CD4-positive, alpha-beta T cell treated with Interleukin-15 for 4 hours (primary cell): ENCODE measurements at places on chromosomes 1 and 21.

DNA sequence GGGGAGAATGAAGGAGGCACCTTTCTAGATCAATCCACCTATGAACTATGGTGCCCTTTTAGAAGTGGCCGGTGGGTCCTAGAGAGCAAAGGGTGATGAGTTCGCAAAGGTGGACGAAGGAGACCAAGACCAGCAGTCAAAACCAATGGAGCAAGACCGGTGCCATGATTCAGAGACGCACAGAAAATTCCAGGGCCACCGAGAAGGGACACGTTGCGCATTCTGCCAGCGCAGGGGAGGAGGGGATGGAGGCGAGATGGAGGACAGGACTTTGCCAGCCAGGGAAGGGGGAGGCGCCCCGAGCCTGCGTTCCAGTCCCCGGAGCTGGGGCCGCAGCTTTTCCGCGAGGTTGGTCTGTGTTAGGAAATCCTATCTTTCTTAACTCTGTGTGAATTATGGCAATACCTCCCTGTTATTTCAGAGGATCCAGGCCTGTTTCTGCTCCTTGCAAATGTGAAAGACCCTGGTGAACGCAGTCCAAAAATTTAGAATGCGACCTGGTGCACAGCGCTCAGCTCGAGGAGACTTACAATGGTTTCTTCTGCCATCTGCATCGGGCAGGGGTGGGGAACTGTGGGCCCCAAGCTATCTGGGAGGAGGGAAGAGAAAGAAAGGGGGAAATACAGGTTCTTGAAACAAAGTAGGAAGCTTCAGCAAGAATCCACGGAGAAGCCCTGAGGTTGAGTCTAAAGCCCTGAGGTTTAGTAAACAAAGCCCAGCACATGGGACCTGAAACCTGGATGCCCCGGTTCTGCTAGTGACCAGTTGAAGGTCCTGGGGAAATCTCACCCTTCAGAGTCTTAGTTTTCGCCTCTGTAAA is 129.4 kb downstream of the MRPS6 start:
- no peak for DNase-seq

- DNase-seq = peak; percentile 39
Measured at GRCh38 chr1:203672346-203672745, 45.7 kb downstream of the ATP2B4 start.

DNA sequence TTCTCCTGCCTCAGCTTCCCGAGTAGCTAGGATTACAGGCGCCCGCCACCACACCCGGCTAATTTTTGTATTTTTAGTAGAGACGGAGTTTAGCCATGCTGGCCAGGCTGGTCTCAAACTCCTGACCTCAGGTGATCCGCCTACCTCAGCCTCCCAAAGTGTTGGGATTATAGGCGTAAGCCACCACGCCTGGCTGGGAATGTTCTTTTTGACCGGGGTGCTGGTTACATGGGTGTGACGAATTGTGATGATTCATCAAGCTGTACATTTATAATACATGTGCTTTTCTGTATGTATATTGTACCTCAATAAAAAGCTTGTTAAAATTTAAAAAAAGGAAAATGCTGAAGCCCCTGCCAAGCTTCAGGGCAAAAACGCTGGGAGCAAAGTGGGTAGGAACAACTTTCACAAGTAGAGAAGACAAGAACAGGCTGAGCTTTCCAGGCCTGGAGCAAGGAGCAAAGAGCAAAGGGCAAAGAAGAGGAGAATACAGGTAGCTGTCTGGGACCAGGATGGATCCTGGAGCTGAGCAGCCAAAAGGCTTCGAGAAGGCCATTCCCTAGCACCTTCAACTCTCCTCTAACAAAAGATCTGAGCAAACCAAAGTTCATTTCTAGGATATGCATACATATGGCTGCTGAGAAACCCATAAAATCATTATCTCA is 20.5 kb upstream of the YRDC start:
- DNase-seq = no peak

- DNase-seq = no peak
Measured at GRCh38 chr21:41130883-41131282, 37.1 kb upstream of the BACE2 start.

DNA sequence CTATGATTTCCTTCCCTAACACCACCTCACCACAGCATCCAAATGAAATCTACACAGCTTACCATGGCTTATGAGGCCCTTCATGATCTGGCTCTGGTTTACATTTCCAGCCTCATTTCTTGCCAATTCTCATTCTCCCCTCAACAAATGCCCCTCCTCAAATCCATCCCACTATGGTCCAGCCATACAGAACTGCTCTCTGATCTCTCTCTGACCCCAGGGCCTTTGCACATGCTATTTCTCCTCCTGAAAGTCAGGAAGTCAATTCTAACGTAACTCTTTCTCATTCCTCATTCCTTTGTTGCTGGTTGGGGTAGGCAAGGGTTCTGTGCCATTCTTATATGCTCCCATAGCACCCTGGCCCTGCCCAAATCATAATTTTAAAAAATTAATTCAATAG is 120.0 kb downstream of the LRIG2 start:
- DNase-seq = no peak

- peak; percentile 55 for DNase-seq
Measured at GRCh38 chr1:84724128-84724860, 34.0 kb upstream of the SSX2IP start.

- no peak for DNase-seq
Measured at GRCh38 chr1:223271085-223271781, 92.7 kb downstream of the SUSD4 start.

- DNase-seq = no peak
Measured at GRCh38 chr1:14715802-14716201, 117.3 kb downstream of the KAZN start.

GRCh38 chr1:246008363-246008831 is 498.7 kb downstream of the SMYD3 start:
- DNase-seq = no peak

- no peak for DNase-seq
Measured at GRCh38 chr1:230702934-230703678, 10.8 kb downstream of the AGT start.

- DNase-seq = no peak
Measured at GRCh38 chr1:26961826-26962225, 1.6 kb upstream of the KDF1 start.

DNA sequence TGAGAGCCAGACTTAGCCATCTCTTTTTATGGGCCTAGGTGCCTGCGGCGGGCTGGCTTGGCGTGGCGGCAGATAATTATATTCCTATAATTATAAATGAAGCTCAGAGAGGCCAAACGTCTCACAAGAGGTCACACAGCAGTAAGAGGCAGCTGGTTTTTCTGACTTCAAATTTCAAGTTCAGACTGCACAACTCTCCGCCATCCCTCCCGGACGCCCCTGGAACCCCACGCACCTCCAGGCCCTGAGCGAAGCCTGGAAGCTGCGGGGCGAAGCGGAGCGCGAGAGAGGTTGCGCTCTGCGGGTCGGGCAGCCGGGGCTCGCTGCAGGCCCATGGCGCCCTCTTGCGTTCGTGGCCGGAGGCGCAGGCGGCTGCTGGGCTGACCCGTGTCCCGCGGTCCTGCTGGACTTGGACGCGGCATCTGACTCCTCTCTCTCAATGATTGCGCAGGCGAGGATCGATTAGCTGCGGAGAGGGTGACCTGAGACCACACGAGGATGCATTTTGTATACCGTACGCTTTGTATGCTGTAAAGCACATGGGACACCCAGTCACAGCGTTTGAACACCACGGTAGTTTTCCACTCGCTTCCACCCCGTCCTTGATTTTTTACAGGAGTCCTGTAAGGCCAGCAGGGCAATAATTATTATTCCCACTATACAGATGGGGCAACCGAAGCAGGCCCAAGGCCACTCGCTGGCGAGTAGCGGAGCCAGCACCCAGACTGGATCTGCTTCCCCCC is 272.7 kb downstream of the FOXD2 start:
- DNase-seq = peak; percentile 56

DNA sequence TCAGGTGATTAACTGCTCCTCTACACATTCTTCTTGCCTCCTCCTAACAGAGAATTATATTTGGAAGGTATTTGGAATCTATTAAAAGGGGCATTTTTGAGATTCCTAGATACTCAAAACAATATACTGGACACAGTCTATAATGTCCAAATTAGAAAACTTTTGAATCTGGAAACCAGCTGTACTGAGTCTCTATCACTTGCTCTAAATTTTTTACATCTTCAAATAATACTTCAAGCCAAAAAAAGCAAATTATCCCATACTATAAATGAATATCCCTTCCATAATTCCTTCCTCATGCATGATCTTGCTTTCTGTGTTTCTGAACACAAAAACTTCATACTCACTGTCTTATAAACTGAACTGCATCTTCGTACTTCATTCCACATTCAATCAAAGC is 28.5 kb downstream of the PTP4A2 start:
- no peak for DNase-seq

- no peak for DNase-seq
Measured at GRCh38 chr21:38798481-38798882, 7.2 kb upstream of the ETS2 start.

DNA sequence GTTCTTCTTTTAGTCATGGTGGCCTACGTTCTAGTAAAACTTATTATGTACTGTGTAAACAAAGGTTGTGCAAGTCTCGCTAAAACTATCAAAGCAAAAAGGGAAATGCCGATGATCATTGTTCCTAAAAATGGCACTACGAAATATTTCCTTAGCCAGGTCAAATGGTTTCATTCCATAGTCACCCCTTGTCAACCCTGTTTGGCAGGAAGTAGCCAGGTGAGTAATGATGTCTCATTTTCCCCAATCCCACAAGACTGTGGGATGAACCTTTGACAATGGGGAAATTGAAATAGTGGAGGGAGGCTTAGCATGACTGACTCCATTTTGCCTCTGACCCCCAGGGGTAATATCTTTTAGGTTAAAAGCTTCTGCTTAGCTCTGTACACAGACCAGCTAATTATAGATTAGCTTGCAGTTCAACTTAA is 5.6 kb upstream of the REN start:
- DNase-seq = no peak

GRCh38 chr1:171981303-171981702 is 140.0 kb downstream of the DNM3 start:
- DNase-seq = no peak

DNA sequence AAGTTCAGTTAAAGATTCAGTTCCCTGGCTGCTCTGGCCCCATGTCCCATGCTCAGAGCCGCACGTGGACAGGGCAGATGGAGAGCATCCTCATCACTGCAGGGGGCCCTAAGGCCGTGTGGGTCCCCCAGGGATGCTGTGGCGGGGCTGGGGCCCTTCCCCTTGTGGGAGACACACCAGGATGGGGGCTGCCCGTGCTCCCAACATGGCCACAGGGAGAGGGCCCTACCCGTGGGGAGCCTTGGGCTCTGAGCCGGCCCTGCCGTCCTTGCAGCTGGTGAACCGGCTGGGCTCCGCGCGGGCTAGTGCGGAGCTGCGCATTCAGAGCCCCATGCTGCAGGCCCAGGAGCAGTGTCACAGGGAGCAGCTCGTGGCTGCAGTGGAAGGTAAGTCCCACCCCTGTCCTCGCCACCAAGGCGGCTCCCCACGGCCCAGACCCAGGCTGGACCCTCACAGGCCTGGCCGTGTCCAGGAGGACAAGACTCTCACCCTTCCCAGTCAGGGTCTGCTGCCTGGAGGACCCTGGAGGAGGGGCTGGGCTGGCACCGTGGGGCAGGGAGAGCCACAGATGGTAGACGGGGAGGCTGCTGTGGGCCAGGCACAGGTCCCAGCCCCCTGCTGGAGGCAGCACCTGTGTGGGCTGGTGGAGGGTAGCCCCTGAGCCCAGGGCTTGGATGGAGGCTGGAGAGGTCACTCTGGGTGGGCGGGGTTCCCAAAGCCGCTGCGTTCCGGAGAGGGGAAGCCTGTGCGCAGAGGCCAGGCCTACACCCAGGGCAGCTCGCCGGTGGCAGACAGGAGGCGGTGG is 53.8 kb downstream of the TRIM11 start:
- no peak for DNase-seq

GRCh38 chr21:15023776-15024175 is 41.0 kb downstream of the NRIP1 start:
- DNase-seq = no peak

- DNase-seq = no peak
Measured at GRCh38 chr1:25618433-25618808, 1.8 kb downstream of the MAN1C1 start.

GRCh38 chr21:16194788-16195537 is 465.2 kb downstream of the USP25 start:
- no peak for DNase-seq

DNA sequence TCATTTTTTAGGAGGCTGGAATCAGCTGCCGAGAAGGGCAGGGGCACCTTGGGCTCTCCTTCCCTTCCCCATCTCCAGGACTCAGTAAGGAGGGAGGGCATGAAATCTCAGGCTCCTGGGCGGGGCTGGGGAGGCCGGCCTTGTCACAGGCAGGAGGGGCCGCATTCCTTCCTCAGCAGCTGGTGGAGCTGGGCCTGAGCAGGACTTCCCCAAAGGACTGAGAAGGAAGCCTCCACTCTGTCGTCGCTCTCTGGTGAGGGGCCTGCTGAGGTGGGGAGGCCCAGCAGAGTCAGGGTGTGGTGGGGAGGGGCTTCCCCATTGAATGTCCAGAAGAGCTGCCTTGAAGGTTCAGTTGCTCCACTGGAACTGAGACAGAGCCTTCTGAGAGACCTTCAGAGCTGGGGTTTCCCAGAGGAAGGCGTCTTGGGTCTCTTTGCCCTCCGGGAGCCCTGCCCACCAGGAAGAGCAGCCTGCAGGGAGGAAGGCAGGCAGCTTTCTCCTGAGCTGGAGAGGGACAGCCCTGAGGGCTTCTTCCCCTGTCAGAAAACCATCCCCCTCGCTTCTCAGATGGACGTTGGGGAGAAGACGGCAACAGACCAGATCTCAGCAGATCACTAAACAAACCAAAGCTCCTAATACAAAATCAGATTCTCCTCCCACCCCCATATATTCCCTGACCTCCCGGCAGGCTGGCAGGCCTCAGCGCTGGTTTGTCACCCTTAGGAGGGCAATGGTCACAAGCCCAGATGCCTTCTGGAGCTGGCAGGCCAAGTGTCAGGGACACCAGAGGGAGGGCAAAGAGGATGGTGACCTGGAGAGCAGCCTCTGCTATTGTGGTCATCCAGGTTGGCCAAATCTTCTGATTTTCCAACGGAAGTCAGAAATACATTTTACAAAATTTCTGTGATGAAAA is 10.7 kb downstream of the KCNA10 start:
- no peak for DNase-seq

- no peak for DNase-seq
Measured at GRCh38 chr1:94560333-94560732, 18.8 kb upstream of the F3 start.

DNA sequence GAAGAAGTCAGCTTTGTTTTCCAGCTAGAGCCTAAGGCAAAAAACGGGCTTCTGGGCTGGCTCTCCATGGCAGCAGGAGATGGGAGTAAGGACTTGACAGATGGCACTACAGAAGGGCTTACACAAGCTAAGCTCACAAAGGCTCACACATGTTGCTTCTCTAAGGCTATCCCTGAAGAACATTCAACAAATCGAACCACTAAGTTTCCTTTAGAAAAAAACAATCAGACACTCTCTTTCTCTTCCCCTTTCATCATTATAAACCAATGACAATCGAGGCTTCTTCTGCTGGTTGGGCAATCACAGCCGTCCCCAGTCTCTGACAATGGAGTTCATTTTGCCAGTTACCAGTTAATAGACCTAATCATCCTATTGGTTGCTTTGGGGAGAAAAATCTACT is 40.5 kb downstream of the TRIT1 start:
- DNase-seq = no peak

GRCh38 chr1:3497521-3497920 is 43.1 kb downstream of the ARHGEF16 start:
- DNase-seq = no peak

GRCh38 chr1:178684111-178684510 is 40.9 kb upstream of the RALGPS2 start:
- DNase-seq = no peak
